ENCODE measurements at places on chromosomes 5 and 9.

- no peak for DNase-seq
Measured at GRCh38 chr9:75422944-75423522, 334.7 kb downstream of the OSTF1 start.

DNA sequence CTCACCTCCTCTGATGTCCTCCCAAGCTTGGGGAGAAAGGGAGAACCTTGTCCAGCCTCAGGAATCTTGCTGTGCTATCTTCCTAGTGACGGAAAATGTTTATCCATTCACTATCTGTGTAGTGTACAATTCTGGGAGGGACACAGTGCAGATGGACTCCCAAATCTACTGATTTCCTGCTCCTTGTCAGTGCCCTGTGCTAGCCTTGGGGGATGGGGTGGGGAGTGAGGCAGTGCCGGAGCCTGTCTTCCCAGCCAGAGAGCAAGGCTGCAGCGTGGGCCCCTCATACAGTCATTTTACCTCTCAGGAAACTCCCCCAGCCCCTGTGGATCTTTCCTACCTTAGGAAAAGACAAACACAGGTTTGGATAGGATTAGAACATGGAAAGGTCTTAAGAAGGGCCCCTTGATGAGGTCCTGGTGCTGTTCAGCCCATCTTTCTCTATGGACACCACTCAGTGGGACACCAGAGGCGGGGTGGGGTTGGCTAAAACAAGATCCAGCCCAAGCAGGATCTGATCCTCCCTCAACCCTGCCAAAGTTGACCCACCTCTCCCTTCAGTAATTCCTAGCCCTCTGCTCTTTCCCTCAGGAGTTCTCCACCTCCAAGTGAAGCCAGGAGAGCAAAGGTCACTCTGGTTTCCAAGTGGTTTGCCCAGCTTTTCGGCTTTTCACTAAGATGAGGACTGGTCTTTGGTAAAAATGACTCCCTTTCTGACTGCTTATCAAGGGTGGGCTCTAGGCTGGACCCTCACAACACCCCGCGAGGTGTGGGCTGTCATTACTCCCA is 3.4 kb downstream of the DOLK start:
- no peak for DNase-seq

GRCh38 chr5:101915554-101915953 is 380.5 kb downstream of the SLCO4C1 start:
- no peak for DNase-seq

GRCh38 chr9:35516479-35516878 is 26.6 kb downstream of the RUSC2 start:
- no peak for DNase-seq

GRCh38 chr9:124010665-124011321 is 775 bp upstream of the LHX2 start:
- no peak for DNase-seq

- DNase-seq = no peak
Measured at GRCh38 chr9:96596601-96597111, 23.0 kb downstream of the CDC14B start.

DNA sequence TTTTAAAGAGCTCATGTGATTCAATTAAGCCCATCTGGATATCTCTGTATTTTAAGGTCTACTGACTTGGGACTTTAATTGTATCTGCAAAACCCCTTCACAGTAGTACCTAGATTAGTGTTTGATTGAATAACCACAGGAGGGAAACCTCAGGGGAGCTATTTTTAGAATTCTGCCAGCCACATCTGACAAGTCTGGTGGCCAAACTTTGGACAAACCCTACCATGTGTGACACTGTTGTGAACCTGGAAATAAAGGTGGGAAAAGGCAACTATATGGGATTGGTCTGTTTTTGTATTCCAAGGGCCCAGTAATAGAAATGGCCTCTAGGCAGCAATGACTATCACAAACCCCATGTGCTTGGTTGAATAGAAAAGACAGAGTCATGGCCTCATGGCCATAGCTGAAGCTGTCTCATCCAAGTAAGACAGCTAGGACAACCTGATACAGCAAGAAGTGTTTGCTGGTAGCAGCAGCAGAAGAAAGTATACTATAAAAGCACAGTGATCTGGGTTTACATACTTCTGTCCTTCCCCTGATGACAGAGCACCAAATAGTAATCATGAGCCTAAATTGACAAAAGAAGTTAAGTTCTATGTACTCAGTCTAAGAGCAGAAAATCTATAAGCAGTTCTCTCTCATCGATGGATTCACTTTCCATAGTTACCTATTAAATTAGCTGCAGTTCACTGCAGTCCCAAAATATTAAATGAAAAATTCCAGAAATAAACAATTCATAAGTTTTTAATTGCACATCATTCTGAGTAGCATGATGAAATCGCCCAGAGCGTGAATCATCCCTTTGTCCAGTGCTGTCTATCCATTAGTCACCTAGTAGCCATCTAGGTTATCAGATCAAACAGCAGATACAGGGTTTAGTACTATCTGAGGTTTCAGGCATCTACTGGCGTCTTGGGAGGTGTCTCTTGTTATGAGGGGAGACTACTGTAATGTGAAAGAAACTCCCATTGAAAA is 189.8 kb downstream of the ARHGAP26 start:
- no peak for DNase-seq

DNA sequence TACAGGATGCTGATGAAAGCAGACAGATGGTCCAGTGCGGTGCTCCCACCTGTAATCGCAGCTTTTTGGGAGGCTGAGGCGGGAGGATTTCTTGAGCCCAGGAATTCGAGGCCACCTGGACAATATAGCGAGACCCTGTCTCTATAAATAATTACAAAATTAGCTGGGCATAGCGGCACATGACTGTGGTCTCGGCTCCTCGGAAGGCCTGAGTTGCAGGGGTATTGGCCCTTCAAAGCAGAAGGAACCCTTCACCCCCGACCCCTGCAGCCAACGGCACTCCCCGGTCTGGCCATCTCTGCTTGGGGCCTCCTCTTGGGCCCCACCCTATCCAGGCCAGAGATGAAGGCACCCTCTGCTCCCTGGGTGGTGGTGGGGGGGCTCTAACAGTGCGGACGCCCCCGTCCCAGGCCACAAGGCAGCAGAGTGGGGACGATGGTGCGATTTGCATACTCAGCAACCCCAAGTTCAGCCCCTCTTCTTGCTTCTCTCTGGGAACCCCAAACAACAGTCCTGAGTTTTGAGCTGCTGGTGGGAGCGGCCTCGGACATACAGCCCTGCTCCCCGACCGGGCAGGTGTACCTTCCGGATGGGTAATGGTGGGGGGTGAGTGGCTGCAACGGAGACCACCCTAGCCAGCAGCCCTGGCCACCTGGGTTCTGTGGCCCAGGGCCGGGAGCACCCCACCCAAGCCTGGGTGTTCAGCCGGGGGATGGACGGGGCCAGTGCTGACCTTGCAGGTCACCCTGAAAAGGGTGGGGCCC is 50.7 kb downstream of the NACC2 start:
- DNase-seq = no peak

- no peak for DNase-seq
Measured at GRCh38 chr9:131692612-131693562, 47.0 kb downstream of the RAPGEF1 start.

DNA sequence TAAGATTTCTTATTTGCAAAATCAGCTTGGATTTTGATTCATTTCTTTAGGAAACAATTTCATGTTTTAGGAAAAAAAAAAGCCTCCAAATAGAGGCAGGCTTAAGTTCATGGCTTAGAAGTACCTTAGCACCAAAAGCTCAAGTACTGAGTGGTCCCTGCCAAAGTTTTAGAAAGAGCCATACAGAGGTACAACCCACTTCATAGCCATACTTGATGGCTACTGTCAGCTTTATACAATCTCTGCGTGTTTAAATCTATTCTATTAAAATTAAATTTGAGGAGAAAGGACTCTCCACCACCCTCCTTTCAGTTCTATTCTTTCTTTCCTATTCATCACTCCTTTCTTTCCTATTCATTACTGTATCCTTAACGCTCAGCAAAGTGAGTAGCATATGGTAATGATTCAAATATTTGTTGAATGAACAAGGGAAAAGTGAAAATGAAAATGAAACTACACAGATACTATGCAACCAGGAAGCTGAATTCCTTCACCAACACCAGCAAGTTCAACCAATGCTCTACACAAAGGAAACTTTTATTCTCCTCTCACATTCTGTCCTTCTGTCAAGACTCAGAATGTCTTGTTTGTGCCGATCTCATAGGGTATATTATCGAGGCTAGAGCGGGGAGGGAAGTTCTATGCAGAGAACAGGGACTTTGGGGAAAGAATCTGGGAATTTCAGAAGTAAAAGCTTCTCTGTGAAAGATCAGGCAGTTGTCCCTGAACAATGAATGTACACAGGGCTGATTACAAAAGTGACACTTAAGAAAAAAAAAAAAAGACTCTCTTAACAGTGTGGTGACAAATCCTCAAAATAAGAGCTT is 138.6 kb upstream of the SPEF2 start:
- DNase-seq = no peak

GRCh38 chr5:79832911-79833310 is 143.3 kb downstream of the CMYA5 start:
- DNase-seq = no peak

GRCh38 chr5:94102849-94103248 is 361.4 kb upstream of the POU5F2 start:
- no peak for DNase-seq

DNA sequence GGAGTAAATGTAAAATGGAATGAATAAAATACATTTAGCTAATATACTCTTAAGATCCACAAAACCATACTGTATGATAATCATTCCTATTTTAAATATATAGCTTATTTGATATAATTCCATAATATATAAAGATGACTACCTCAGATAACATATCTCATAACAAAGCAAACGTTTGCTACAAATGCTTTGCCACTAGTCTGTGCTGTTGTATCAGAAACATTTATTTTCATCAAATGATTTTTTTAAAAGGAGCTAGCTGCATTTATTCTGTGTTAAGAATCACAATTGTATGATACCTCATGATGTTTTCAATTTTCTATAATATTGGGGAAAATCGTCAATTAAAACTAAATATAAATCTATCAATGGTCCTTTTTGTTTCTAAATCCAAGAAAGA is 567.2 kb downstream of the PTPRD start:
- DNase-seq = no peak

DNA sequence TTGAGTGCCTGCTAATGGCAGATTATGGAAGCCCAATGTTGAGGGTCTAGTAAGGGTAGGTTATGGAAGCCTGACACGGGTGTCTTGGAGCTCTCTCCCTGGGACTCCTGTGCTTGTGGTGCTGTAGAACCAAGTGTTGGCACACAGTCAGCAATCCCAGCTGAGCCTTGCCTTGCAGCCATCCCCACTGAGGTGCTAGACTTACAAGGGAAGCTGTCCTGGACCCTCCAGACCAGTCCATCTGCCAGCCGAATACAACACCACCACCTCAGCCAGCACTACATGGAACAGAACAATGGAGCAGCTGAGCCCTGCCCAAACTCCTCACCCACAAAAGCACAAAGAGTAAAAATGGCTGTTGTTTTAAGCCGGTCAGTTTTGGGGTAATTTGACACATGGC is 90.5 kb upstream of the DNAH5 start:
- DNase-seq = no peak

GRCh38 chr9:70438341-70438928 is 24.0 kb upstream of the KLF9 start:
- DNase-seq = no peak

GRCh38 chr9:27183701-27184100 is 74.7 kb downstream of the TEK start:
- no peak for DNase-seq

GRCh38 chr5:8005416-8005815 is 136.5 kb downstream of the MTRR start:
- no peak for DNase-seq

Data from activated CD4-positive, CD25-positive, alpha-beta regulatory T cell treated with anti-CD3 and anti-CD28 coated beads, Interleukin-2, amount 50 U/mL, for 16 hours (primary cell).